ENCODE measurements at places on chromosomes 7 and 10.
A peak's percentile ranks its signal among the peaks of the same experiment; 100 is the strongest.

GRCh38 chr10:120741396-120741795 is 109.8 kb upstream of the WDR11 start:
- DNase-seq = no peak

DNA sequence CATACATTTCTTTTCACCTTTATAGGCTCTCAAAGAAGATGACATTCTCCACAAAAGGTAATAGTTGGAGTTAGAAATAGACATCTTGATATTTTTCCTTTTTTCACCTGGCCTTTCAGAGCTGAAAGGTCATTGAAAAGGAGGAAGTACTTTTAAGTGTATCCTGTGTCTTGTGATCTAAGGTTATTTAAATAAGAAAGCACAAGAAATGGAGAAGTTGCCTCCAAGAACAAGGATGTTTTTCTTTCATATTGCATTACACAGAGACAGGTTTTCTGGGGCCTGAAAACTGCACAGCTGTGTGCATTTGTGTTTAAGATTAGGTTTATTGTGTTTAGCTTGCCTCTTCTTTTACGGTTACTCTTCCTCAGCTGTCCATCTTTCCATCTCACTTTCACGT is 103.4 kb upstream of the SEMA3D start:
- DNase-seq = no peak

DNA sequence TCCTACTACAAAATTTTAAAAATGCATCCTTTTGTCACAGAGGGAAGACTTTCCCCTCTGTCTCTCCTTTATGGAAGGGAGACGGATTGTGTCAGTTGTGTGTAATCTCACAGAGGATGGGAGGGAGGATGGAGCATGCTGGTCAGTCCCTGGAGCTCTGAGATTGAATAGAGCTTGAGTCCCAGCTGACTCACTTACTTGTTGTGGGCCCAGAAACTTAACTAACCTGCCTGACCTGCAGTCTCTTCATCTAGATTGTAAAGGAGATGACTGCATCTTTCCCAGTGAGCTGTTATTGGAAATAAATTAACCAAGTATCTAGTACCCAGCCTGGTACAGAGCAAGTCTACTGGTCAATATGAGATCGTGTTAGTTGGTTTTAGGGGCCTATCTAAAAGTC is 77.9 kb upstream of the ADO start:
- no peak for DNase-seq

DNA sequence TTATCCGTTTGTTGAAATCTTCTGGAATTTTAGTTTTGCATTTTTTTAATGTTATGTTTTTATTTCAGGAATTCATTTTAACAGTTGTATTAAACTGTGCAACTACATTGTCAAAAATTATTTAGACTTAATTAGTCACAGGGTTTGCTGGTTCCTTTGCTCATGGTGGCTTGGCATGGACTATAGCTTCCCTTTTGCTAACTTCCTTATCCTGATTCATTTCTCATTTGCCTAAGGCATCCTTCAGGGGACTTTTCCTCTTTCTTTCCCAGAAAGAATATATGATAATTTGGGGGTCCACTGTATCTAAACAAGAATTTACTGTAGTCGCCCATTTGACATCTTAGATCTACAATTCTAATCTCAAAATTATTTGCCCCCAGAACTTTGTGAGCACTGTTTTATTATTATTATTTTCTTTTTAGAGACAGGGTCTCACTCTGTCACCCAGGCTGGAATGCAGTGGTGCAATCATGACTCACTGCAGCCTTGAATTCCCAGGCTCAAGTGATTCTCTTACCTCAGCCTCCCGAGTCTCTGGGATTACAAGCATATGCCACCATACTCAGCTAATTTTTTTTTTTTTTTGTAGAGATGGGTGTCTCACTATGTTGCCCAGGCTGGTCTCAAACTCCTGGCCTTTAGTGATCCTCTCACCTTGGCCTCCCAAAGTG is 13.9 kb downstream of the FIGNL1 start:
- DNase-seq = peak; percentile 49

DNA sequence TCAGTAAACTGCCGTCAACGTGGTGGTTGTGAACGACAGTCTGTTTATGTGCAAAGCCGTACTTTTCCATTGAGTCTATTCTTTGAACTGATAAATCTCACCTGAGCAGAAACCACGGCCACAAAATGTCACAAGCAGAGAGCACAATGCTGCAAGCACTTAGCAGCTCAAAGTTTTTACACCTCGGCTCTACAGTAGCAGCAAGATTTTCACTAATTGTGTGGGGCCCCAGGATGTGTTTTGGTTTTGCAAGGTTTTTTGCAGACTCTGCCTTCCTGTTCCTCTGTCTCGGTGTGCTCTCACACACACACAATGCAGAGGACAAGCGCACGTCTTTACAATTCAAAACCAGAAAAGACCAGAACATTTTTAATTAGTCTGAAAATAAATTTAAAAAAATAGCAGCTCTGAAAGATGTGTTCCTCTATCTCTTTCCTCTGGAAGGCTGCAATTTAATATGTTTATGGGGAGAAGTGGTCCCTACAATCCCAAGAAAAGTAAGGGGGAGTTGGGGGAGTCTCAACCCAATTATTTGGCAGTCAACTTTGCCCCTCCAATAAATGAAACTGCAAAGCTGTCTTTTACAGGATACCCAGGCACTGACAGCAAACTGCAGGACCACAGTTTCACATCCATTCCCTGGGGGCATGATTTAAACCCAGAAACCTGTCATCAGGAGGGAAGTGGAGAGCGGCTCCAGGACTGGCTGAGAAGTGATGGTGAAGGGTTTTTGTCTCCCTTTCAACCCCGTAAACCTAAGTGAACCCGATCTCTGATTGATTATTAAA is 73.8 kb upstream of the SFMBT2 start:
- DNase-seq = no peak

DNA sequence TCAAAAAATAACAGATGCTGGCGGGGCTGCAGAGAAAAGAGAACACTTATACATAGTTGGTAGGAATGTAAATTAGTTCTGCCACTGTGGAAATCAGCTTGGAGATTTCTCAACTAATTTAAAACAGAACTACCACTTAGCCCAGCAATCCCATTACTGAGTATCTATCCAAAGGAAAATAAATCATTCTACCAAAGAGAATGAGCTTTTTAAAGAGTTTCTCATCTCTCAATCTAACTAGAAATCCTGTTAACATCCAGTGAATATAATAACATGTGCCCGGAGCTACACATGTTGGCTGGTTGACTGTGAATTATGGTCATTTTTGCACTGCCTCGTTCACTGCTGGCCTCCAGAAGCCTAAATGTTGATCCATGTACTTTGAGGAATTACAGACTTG is 39.3 kb downstream of the BET1 start:
- DNase-seq = no peak

- DNase-seq = peak; percentile 15
Observed at GRCh38 chr10:26485150-26485941, 47.2 kb downstream of the APBB1IP start.

GRCh38 chr10:35641676-35642034 is 441 bp downstream of the FZD8 start:
- peak; percentile 34 for DNase-seq

DNA sequence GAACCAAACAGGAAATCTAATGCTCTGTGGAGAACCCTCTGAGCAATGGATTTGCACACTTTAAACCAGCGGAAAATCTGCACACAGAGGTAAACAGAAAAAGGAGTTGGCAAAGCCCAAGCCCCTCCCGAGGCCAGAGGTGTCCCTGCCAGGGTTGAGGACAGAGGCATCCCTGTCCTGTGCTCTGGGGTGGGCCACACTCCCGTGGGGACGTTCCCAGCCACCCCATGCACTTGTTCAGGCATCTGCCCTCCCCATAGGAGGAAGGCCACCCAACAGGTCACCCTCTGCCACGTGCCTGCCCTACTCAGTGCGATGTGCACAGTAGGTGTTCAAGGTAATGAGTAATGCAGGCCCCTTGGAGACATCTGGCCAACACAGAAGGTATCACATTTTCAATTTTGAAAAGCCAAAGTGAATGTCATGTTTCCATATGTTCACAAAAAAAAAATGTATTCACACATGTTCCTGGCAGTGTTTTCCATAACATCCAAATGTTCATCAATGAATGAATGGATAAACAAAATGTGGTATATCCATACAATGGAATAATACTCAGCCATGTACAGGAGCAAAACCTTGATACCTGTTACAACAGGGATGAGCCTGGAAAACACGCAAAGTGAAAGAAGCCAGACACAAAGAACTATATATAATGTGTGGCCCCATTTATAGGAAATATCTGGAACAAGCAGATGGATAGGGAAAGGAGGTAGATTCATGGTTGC is 108.1 kb downstream of the EBF3 start:
- DNase-seq = no peak

GRCh38 chr7:73622909-73623797 is 1.2 kb downstream of the MLXIPL start:
- DNase-seq = no peak

- no peak for DNase-seq
Observed at GRCh38 chr7:41881331-41882130, 178.6 kb upstream of the INHBA start.

- no peak for DNase-seq
Observed at GRCh38 chr7:25967278-25968204, 184.5 kb upstream of the NFE2L3 start.

DNA sequence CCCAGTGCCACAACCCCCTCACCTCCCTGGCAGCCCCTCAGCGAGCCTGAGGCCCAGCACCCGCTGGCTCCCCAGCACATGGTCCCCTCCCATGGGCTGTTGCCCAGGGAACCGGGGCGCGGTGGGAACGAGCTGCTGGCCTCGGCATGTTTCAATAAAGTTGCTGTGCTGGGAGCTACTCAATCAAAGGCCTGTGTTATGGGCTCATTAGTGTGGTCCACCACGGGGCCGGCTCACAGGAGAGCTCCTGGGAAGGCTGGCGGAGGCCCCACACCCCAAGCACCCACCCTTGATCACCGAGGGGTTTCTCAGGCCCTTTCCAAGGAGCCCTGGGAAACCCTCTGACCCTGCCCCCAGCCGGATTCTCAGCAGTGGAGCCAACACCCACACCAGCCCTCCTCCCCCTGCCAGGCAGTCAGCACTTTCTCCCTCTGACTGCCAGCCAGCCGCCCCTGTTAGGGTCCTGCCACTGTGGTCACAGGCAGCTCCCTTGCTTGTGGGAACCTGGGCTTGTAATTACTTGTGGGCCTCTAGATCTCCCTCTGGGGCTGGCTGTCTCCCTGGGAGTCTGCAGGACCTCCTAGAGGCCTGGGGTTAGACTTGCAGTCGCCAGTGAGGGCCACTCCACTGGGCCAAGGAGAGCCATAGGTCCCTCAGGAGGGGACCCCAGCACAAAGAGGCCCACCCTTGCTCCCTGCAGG is 24.8 kb upstream of the TRIM8 start:
- no peak for DNase-seq

- DNase-seq = no peak
Observed at GRCh38 chr7:5314864-5315263, 32.1 kb downstream of the SLC29A4 start.

DNA sequence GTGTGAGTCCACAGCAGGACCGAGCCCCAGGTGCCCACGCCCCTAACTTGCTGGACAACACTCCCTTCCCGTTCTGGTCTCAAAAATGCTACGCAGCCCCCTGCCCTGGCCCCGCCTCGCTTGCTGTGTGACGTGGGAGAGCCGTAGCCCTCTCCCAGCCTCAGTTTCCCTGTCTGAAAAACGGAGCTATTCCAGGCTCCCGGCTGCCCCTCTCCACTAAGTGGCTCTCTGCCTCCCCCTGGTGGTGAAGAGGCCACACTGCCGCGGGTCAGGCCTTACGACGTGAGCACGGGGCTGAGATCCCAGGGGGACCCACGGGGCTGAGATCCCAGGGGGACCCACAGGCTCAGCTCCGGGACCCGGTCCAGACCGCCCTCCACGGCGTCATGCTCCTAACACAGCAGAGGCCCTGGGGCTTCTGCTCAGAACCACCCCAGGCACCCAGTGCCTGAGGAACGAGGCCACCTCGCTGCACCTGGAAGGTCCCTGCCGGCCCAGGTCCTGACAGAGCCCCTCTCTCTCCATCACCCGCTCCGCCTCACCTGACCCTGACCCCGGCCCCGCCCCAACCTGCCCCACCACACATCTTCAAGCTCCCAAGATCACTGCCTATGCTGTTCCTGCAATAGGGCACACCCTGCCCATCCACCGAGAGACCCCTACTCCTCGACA is 26.7 kb downstream of the MICALL2 start:
- peak; percentile 71 for DNase-seq

GRCh38 chr7:4017785-4018184 is 664.3 kb upstream of the FOXK1 start:
- DNase-seq = no peak

- DNase-seq = no peak
Observed at GRCh38 chr7:157445246-157445955, 108.6 kb downstream of the DNAJB6 start.

Measured in AG08395 (cell line).